ENCODE measurements at places on chromosomes 5 and 9.

- no peak for DNase-seq
Measured at GRCh38 chr5:109113608-109114007, 296.2 kb downstream of the PJA2 start.

DNA sequence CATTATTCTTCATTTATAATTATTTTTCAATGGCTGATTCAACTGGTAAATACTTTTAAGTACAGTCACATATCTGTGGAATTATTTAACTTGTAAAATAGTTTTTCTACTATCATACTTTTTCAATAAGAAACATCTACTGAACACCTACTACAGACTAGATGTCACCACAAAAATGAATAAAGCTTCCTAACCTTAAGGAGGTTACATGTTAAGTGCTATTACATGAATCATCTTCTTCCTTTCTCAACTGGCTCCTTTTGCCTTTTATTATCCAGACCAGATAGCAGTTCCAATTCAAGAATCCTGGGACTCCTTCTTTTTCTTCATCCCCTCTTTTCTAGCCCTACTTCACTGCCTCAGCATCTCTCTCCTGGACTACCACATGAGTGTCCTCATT lies 4.7 kb downstream of the PGGT1B start:
- no peak for DNase-seq

- no peak for DNase-seq
Measured at GRCh38 chr5:89351975-89352374, 469.0 kb upstream of the MEF2C start.

DNA sequence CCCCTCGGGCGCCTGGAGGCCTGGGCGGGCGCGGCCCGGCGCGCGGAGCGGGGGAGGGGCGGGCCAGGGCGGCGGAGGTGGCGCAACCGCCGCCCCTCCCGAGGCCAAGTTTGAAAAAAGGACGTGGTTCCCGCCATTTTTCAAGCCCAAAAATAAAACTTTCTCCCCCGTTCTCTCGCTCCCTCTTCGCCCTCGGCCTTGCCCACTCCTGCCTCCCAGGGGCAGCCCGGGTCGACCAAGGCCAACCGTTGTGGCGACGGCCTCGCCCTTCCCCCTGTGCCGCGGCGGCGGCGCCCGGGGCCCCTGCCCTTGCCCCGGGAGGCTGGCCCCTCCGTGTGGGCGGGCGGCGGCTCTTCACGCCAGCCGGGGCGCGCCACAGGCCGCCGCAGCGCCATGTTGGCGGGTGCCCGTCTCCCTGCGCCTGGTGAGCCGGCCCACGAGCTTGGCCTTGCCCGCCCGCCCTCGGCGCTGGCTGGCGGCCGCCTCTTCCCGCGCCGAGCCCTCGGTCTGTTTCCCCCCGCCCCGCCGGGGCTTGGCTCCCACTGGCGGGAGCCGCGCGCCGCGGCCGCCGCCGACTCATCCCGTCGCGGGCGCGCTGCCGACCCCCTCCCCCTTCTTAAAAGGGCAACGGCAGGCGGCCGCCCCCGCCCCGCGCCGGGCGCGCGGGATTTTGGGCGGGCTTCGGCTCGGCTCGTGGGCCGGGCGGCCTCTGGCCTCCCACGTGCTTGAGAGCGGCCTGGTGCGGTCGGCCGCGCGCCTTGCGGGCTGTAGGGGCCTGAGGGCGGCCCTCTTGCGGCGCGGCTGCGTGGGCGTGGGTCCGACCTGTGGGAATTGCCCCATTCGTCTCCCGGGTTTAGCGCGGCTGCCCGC lies 1.3 kb downstream of the ANP32B start:
- DNase-seq: peak; percentile 64
